ENCODE measurements at places on chromosomes 5 and 9. TPM values are rescaled to one million over a fixed set of nuclear protein-coding genes. Genes with fewer than 3 reads are reported as not detected.

- DNase-seq, result no peak
These were observed 100.0 kb downstream of the ACTBL2 start for GRCh38 chr5:57382655-57383054.

The AP3S1 gene
- total RNA-seq, result 108 TPM

DNA sequence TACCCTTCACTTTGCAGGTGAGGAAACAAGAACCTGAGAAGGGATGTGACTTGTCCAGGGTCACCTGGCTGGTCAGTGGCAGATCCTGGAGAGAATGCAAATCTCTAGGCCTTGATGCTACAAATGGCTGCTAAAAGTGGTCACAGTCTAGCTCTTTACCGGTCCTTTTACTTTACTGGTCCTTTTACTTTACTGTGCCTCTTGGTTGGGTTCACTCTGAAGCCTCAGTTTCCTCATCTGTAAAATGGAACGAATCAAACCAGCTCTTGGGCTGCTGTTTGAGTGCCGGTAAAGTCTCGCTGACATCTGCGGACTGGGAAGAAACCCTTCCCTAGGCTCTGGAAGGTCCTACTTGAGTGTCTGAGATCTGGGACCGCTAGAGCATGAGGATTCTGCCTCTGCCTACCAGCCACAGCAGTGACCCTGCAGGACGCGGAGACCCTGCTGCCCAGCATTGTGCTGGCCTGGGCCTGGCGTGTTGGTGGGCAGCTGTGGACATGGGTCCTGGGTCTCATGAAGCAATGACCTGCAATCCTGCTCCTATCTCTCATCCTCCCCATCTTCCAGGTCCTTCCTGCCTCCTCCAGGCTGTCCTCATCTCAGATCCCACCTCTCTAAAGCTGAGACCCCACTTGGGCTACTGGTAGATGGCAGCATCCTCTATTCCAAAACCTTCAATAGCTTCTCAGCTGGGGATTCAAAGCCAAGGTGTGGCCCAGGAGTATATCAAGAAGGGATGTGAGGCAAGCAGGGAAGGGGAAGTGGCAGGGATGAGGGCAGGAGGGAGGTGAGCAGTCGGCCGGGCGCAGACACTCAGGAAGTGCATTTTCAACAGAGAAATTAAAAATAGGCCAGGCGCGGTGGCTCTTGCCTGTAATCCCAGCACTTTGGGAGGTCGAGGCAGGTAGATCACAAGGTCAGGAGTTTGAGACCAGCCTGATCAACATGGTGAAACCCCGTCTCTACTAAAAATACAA lies 13.3 kb downstream of the CORO2A start:
- DNase-seq, result no peak

GRCh38 chr5:132059043-132059695 lies 1.3 kb upstream of the IL3 start:
- DNase-seq, result no peak

The FAM78A gene
- 0.73 TPM for total RNA-seq

The ARAP3 gene
- 17.4 TPM for total RNA-seq

- DNase-seq, result no peak
These were observed 278.6 kb upstream of the C9orf72 start for GRCh38 chr9:27851858-27852257.

The PPP3R2 gene
- not detected for total RNA-seq

DNA sequence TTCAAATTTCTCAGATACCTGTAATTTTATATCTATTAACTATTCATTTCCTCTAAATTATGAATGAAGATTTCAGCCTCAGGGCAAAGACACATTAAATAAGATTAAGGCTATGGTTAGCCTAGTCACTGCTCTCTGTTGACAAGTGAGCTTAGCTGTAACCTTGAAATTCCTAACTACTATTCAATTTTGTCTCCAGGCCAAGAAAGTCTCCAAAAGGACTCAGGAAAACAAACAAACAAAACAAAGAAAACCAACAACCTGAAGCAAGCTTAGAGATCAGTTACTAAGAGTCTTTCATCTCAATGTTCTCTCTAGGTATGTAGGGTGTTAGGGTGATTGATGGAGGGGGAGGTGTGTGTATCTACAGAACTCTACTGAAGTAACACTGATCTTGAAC lies 9.6 kb upstream of the CTNNAL1 start:
- no peak for DNase-seq

- DNase-seq, result peak; percentile 90
These were observed 14.7 kb upstream of the MED27 start for GRCh38 chr9:132094314-132094791.

The PCDHGA4 gene
- 0.50 TPM for total RNA-seq

GRCh38 chr9:90854637-90855175 lies 53.1 kb downstream of the SYK start:
- DNase-seq, result no peak

- DNase-seq, result no peak
These were observed 52.3 kb downstream of the COL15A1 start for GRCh38 chr9:98995971-98996504.

DNA sequence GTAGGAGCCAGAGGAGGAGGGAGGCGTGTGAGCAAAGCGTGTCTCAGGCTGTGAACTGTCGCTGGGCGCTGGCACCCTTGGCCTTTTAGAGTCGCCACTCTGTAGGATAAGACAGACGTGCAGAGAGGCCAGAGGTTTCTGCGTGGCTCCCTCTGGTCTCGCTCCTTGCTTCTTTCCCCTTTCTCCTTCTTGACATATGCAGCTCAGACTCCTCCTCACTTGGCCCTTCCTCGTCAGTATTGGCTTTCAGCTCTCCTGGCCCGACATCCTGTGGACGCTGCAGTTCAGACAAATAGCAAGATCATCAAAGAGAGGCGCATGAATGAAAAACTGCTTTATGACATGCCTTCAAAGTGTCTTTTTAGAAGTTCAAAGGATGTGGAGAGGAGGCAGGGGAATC lies 116.8 kb upstream of the SPRY4 start:
- DNase-seq, result no peak

DNA sequence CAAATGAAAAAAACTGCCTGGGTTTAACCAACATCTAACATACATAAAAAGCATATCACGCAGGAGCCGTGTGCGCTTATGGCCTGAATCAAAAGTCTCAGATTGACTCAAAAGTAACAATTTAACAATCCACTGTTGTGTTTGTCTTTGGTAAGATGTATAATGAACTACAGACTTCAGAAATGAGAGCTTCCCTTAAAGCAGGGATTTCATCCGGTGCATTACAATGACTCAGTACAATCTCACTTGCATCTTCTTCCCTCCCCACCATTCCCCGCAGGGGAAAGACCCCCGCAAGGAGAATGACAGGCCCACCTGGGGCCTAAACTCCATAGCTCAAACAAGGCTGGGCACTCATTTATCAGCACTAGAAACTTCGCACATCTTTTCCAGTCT lies 1.4 kb downstream of the ZFR start:
- peak; percentile 16 for DNase-seq

The SMIM33 gene
- not detected for total RNA-seq

The MYMK gene
- not detected for total RNA-seq

The CEL gene
- total RNA-seq, result 3.4 TPM

DNA sequence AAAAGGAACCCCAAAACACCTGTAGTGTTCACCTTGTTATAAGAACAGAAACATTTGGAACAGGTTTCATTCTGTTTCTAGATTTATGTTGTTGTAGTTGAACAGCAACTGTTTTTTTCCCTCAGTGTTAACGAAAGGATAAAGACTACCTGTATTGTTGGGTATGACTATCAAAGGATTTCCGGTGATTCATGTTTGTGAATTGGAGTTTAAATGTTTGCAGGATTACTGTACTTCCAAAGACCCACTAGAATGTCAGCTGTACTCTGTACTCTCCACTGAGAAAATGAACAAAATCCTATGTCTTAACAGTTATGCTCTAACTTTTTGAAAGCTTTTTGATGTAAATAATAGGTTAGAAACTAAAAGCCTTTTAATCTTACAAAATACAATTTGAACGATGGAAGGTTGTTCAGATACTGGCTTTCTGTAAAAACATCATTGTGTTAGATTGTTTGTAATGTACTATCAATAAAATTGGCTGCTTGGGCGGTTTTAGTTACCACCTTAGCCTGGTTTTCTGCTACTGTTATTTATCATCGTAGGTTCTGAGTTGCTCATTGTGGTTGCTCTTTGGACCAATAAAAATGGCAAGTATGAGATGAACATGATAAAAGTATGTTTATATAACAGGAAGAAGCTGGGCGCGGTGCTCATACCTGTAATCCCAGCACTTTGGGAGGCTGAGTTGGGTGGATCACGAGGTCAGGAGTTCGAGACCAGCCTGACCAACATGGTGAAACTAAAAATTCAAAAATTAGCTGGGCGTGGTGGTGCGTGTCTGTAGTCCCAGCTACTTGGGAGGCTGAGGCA lies 44.1 kb downstream of the DCP2 start:
- peak; percentile 91 for DNase-seq

DNA sequence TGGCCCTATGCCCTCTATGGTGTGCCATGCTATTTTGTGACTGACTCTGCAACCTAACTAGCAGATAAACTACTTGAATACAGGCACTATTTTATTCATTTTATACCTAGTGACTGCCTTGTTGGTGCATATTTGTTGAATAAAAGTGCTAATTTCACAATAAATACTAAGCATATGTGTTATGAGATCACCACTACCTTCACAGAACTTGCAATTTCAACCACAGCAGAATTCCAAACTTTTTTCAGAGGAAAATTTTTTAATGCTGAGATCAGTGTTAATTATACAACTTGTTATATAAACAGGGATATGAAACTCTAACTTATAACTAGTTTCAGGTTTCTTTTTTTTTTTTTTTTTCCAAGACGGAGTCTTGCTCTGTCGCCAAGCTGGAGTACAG lies 94.8 kb downstream of the NR3C1 start:
- DNase-seq, result peak; percentile 78

The PPP2CA gene
- total RNA-seq, result 180 TPM

GRCh38 chr9:129547869-129548570 lies 72.9 kb downstream of the C9orf50 start:
- DNase-seq, result no peak

DNA sequence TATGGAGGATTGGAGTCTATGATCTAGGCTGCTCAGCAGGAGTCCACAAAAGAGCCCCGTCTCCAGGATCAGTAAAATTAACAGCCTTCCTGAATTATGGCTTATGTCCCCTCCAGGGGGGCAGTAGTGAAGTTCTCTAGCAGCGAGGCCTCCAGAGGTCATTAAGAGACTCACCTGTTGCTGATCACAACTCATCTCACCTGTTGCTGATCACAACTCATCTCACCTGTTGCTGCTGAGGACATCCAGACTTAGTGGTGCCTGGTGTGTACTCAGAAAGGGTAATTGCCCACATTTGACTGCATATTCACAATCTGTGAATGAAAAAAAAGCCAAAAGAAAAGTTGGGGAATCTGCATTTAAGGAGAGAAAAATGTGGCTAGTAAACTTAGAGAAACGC lies 129.5 kb downstream of the SMARCA2 start:
- DNase-seq, result no peak

- DNase-seq, result no peak
These were observed 98.1 kb downstream of the JMY start for GRCh38 chr5:79333852-79334557.

The SVEP1 gene
- total RNA-seq, result 1.1 TPM

- DNase-seq, result peak; percentile 82
These were observed 49.4 kb downstream of the SLIT3 start for GRCh38 chr5:169251333-169252084.

DNA sequence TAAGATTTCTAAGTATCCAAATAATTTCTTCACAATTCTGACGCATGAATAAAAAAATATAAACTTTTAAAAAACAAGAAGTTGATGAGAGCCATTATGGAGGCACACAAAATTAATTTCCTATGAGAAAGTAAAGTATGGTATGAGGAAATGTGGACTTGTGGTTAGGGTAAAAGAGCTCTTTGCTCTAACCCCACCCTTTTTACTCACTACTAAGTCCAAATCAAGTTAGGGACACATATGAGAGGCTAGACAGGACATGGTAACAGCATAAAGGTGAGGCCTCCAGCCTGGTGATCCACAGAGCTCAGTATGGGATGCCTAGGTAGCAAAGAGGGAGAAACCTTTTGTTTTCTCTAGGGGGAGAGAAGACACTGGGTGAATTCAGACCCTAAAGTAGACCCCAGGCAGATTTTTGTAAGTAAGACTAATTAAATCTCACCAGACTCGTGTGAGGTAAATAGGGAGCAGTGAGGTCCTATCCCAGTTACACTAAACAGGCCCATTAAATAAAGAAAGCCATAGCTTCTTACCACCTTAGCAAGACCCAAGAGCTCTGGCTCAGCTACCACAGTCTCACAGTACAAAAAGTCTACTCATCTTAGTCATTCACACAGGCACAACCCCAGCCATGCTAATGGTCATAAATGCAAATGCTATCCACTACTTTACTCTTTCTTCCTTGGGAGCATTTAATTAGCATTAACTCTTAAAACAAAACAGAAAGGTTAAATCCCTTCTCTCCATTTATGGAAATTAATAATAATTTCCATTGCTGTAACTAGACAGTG lies 42.6 kb downstream of the MLLT3 start:
- DNase-seq, result no peak

DNA sequence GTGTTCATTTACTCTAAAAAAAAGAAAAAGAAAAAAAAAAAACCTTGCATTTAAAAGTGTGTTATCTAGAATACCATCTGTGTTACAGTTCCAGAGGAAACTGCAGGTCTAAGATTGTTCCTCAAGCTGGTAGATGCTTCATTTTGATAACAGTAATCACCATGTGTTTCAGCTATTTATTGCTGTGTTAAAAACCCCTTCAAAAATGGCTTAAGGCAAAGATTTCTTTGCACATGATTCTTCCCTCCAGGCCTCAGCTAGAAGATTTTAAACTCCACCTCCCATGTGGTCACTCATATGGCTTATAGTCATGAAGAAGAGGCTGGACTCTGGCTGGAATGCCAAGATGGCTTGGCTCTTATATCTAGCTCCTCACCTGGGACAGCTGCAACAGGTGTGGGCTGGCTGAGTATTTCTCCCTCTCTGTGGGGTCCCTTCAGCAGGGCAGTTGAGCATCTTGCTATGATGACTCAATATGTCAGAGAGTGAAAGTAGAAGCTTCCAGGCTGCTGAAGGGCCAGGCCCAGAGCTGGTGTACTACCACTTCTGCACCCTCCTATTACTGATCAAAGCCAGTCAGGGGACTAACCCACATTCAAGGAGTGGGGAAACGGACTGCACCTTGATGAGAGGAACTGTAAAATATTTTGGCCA lies 920.4 kb upstream of the DMAC1 start:
- DNase-seq, result no peak

DNA sequence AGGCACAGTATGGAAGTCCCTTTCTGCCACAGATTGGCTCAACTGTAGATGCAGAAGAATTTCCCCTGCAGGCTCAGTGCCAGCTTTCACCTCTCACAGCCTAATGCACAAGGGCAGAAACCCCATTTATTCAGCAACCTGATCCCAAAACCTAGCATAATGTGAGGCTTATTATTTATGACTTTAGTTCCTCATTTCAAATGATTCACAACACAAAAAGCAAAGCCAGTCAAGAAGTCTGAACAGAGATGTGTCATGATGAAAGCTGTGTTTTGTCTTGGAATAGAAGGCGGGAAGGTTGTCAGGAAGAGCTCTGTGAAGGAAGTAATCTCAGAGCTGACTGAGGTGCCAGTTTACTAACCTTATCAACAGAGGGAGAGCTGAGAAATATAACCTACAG lies 369.7 kb downstream of the LRRC70 start:
- no peak for DNase-seq

The PCDHGB1 gene
- 1.5 TPM for total RNA-seq

All from astrocyte (in vitro differentiated cells and primary cell).